ENCODE measurements at places on chromosomes 4 and X. TPM values are rescaled to one million over a fixed set of nuclear protein-coding genes. Genes with fewer than 3 reads are reported as not detected.

DNA sequence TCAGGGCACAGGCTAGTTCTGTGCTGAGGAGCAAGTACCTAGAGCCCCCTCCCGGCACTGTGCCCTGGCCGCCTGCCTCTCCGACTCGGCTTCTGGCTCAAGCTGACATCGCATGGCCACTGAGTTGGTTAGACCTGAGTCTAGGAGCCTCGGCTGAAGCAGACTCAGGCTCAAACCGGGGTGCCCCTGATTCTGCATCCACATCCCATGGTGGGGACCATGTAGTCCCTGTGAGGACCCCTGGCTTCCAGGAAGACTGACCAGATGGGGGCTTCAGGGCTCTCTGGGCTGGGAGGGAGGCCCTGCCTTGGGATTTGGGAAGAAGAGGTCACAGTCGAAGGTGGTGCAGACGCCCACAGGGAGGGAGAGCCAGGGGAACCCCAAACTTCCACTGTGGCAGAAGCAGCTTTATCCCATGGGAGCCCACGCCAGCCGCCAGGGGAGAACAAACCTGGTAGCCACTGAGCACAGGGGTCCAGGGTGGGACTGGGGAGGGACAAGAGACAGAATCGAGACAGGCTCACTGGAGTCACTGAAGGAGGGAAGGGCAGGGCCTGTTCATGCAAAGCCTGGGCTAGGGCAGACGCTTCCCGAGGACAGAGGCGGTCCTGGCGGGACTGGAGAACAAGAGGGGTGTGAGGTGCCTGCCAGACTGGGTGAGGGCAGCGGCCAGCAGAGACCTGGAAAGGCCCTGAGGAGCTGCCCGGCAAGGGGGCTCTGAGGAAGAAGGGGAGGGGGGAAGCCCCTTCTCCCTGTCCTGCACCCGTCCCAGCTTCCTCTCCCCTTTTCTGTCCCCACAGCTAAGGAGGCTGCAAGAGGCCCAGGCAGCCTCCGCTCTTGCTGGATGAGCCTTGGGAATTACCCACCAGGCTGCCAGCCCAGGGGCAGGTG, 1.1 kb downstream of the PDE6B start:
- no peak for DNase-seq

DNA sequence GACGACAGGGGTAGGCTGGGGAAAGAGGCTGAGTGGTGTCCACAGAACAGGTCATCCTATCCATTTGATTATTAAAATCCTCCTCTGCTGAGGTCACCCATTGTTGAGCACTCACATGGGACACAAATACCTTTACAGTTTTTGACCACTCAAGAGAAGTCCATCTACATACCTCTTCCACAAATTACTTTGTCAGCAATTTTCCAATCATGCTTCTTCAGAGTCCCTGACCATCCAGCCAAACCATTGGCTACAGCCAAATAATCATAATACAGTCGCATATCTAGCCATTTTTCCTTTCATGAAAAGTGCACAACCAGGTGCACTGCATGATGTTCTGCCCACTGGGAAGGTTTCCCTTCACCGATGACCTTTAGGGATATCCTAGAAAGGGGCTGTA, 407.4 kb downstream of the TEX13C start:
- DNase-seq = no peak

DNA sequence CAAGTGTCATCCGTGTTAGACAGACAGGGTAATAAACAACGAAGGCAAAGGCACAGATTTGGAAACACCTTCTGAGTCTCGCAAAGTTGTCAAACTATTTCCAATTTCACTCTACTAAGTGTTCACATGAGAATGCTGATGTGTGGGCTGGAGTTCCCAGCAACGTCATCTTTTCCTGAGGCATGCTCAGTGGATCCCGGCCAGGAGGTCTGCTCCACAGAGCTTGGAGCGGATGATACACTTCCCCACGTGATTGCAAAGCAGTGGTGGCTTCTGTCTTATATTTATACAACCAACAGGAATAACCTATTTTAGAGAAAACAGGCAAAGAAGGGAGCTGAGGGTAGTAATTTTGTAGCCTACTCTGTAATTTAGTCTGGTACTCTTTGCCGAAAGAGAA, 40.1 kb upstream of the PDK3 start:
- peak; percentile 71 for DNase-seq

GRCh38 chr4:127469959-127470809, 162.6 kb upstream of the INTU start:
- DNase-seq = no peak

- DNase-seq = no peak
Measured at GRCh38 chr4:2393353-2394270, 24.8 kb downstream of the ZFYVE28 start.

DNA sequence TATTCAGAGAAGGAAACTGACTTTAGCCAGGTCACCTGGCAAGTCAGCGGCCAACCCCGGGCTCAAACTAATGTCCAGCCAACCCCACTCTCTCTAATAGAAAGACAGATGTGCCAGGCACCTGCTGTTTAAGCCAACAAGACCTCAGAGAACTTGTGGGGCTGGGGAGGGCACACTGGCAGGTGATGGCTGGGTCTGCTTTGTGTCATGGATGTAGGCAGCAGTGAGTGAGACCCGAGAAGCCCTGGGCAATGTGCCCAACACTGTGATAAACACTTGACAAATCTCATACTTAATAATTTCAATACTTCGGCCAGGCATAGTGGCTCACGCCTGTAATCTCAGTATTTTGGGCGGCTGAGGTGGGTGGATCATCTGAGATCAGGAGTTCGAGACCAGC, 9.0 kb upstream of the CD99L2 start:
- peak; percentile 34 for DNase-seq

RAB28 gene
- 18.5 TPM for total RNA-seq

- DNase-seq = no peak
Measured at GRCh38 chr4:13306356-13306755, 177.8 kb downstream of the RAB28 start.

MAGEA1 gene
- not detected for total RNA-seq
